Stimulated activated CD4-positive, alpha-beta T cell treated with anti-CD3 and anti-CD28 coated beads, Interleukin-2, amount 100 ng/mL, for 48 hours (primary cell): ENCODE measurements at places on chromosomes 1 and 21.

DNA sequence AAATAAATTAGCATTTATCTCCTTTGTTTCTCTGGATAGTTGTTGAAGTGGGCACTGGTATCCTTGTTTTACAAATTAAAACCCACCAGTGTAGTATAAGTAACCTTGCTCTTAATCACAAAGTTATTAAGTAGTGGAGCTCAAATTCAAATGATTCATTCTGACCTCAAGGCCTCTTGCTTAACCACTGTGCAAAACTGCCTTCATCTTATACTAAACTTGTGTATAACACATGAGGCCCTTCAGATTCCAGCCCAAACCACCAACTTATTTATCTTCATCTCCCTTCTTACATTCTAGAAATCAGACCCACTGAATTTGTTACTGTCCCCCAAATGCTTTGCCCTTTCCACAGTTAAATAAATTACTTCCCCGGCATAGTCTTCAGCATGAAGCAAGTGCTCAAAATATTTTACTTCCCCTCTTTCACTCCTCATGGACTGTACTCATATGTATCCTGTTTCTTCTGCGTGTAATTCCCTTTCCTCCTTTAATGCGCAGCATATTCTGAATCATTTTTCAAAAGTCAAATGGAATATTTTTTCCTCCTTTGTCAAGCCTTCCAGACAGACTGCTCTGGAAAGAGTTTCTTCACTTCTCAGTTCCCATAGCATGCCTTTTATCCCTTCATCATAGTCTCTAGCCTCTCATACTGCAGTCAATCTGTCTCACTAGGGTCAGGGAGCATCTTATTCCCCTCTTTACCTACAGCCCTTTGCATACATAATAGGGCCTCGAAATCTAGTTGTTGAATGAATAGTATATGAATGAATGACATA lies 19.0 kb upstream of the DNASE2B start:
- DNase-seq, result no peak

DNA sequence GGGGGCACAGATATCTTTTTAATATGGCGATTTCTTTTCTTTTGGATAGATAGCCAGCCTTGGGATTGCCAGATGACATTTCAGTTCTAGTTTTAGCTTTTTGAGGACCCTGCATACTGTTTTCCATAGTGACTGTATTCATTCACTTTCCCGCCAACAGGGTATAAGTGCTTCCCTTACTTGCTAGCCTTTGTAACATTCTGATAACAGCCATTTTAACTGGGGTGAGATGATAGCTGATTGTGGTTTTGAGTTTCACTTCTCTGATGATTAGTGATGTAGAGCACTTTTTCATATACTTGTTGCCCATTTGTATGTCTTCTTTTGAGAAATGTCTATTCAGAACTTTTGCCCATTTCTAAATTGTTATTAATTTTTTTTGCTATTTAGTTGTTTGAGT lies 151.9 kb downstream of the NTPCR start:
- no peak for DNase-seq

DNA sequence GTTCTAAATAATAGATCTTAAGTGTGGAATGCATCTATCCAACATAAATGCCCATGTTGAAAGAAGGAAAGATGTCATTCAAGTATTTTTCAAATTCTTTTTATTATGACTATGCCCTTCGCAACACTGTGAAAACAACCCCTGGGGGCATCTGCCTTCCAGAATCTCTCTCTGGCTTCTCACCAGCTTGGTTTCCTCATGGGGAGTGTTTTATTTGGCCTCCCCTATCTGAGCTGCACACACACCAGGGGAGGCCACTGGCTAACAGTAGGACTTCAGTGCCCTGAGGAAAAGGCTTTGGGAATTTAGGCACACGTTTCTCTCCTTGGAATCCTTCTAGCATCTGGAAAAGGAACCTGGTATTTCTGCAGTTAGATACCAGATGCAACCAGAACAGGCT lies 130.6 kb downstream of the EDEM3 start:
- DNase-seq, result no peak

- DNase-seq, result no peak
These were observed 55.8 kb downstream of the SLC9A1 start for GRCh38 chr1:27099135-27099586.

GRCh38 chr1:194830387-194830786 lies 1644.0 kb upstream of the B3GALT2 start:
- no peak for DNase-seq
